ENCODE measurements at places on chromosomes 16 and 17.

DNA sequence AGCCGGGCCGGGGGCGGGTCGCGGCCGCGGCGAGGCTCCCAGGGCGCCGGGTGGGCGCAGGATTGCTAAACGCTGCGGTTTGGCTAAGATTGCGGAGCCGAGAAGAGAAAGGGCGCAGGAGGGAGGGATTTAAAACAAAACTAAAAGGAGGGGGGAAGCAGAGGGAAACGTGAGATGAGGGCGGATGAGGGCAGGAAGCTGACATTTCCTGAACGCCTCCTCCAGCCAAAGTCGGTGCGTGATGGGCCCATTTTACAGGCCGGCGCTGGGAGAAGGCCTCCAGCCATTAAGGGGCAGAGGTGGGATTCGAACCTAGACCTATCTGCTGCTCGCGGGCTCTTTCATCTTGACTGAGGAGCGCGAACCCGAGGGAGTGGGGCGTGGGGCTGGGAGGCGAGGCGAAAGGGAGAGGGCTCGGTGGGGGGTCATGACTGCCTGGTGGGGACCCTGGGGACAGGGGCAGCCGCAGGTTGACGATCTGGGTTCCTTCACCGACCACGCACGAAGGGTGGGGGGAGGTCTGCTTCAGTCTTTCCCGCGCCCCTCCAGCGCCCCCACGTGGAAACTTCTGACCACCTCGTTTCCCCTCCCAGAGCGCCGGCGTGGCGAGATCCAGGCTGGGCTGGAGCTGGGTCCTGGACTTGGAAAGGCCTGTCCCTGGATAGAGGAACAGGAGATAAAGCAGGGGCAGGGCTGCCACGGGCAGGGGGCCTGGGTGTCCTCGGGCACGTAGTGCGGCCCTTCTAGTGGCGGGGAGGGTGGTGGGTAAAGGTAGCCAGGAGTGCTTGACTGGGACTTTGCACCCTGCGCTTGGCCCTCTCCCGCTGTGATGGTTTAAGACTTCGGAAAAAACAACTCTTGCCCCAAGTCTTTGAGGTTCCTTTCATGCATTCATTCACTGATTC lies 3.8 kb upstream of the TAC4 start:
- peak; percentile 55 for DNase-seq

DNA sequence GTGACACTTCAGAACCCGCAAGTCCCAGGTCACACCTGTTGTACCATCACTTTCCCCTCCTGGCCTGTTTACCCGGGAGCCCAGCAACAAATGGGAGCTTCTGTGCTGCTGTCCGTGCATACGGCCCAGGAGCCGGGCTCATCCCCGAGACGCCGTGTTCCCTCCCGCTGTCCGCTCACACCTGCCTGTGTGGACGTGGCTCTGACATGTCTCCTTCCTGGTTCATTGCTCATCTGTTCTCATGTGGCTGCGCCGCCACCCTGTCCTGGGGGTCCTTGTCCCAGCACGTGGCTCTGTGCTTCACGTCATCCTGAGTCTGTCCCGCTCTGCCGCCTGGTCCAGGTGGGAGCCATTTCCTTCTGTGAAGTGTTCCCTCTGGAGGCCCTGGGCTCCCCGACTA lies 37.9 kb downstream of the TBCD start:
- DNase-seq: no peak

DNA sequence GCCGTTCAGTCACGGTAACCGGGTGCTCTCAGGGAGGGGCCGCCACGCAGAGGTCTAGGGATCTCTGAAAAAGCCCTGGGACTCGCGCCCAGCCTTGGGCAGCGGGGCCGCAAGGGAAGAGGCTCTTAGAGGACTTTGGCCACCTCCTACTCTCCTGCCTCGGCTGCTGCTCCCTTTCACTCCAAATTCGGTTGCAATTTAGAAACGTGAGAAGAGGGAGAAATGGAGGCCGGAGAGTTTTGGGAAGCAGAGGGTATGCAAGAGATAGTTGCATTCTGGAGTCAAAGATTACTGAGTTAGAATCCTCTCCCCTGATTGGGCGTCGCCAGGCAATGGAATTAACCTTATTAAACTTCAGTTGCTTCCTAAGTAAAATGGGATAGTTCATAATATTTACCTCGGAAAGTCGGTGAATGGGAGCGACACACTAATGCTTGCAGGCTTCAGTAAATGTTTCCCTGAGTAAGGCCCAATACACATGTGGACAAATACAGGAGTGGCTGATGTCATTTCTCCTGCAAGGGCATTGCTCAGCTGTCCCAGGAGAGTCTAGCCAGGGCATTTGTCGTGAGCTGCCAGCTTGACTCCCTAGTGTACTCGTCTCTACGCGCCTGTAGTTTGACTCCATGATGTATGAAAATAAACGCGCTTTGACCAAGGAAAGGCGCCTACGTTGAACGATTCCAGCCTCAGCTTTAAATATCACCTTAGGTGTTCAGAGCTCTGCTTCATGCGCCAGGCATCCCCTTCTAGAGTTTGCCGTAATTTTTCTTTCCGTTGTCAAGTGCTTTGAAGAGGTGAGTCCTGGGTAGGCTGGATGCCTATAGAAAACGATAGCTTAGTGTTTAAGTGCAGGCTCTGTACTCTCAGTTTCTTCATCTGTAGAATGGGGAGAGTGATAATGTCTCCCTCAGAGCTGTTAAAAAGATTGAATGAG lies 667 bp downstream of the OGFOD1 start:
- DNase-seq: no peak

DNA sequence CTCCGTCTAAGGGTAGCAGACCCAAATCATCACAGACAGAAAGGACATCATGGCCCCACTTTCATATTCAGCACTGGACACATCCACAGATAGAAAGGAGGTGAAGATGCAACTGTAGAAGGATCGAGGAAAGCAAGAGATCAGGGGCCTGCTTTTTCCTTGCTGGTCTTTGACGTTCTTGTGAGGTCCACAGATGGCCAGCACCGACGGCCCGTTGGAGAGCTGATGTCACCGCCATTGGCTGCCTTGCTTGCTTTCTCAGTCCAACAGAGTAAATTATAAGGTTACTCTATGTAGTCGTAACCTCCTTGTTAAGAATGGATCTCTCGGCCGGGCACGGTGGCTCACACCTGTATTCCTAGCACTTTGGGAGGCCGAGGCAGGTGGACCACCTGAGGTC lies 5.1 kb upstream of the RBFOX3 start:
- DNase-seq: no peak

- no peak for DNase-seq
These were observed 1.6 kb downstream of the PYCARD start for GRCh38 chr16:31200821-31201568.

- no peak for DNase-seq
These were observed 2.8 kb upstream of the ABCA8 start for GRCh38 chr17:68957944-68958343.

GRCh38 chr17:66317629-66318028 lies 15.2 kb downstream of the PRKCA start:
- DNase-seq: no peak

DNA sequence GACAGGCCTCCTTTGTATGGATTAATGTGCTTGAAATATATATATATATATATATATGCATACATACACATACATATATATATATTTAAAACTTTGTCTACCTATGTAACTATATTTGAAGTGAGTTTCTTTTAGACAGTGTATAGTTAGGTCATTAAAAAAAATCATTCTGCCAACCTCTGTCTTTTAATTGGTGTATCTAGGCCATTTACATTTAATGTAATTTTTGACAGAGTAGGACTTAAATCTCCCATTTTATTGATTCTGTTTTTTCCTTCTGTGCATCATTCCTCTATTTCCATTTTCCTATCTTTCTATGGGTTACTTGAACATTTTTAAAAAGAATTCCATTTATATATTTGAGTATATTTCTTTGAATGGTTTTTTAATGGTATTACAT lies 125.2 kb downstream of the IRF8 start:
- DNase-seq: no peak

DNA sequence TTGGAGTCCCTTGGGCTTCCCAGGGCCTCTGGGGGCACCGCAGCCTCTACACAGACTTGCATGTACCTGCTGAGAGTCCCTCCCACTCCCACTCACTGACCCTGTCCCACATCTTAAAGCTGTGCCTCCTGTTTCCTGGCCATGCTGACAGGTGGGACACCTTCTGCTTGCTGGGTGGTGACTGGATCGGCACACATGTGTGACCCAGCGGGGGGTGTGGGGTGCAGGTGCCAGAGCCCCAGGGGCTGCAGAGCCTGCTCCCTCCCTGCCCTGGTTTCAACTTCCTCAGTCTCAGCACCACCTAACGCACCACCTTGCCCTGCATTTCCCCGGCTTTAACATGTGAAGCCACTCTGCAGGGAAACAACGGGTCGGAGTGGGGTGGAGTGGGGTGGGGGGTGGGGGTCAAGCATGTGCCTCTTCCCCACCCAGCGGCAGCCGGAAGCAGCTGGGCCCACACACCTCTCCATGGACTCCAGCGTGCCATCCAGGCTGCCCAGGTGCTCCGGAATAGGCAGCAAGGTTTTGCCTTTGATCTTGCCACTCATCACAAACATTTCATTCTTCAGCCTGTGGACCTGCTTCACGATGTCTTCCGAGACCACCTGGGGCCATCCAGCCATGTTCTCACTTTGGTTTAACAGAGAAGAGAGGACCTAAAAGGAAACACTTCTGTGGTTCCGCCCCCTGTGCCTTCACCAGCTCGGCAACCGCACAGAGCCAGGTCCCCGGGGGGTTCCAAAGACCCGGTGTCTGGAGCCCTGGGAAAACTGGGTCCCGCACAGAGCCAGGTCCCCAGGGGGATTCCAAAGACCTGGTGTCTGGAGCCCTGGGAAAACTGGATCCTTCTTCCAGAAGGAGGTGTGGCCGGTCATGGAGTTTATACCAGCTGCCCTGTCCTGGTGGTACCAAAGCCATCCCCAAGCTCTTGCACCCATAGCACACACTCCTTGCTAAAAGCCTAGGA lies 4.7 kb downstream of the DNAH17 start:
- DNase-seq: no peak

DNA sequence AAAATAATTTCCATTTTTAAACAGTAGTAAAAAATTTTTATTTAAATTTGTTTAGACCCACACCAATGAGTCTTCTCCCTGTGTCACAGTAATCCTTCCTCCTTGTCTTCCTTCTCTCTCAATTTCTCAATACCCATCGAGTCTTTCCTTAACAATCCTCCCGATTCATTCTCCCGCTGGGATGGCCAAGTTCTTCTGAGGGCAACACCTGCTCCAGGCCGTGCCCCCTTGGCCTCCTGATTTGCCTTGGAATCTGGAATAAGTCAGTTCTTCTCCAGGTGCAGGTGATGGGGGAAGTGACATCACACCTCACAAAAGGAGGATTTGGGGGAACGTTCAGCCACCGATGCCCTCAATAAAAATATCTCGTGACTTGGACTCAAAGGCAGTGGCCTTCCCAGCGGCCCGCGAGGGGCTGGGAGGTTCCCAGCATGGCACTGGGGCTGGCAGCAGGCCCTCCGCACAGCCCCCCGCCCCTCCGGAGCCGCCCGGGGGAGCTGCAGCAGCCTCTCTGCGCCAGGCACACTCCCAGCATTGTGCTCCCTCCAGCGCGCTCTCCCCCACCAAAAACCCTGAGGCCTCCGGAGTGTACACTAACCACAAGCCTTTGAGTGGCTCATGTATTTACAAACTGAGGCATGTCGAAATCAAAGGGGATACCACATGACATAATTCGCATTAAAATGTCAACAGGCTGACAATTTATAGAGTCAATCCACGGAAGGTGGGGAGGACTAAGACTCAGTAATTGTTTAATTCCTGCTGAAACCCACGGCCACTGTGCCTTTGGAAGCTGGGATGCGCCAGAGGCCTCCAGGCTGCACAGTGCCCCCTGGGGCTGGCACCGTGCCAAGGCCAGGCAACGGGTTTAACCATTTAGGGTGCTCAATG lies 120.5 kb downstream of the ZFHX3 start:
- peak; percentile 88 for DNase-seq

GRCh38 chr16:21685034-21685455 lies 21.3 kb downstream of the OTOA start:
- no peak for DNase-seq

GRCh38 chr17:67223924-67224323 lies 21.1 kb downstream of the HELZ start:
- no peak for DNase-seq

DNA sequence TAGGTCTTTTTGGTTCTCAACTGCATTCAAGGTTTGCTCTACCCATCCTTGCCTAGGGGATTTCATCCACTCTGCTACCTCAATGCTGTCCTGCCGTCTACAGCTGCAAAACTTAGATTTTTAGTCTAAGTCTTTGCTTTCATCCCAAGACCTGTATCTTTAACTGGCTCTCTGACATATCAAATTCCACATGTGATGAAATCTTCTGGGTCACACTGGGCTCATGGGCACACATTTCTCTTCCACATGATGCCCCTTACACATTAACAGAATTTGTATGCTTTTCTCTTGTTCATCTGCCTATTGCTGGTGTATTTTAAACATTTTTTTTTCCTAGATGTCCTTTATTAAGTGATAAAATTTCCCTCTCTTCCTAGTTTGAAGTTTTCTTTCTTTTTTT lies 39.6 kb downstream of the MAF start:
- no peak for DNase-seq

- peak; percentile 73 for DNase-seq
These were observed 4.6 kb downstream of the DHX58 start for GRCh38 chr17:42107597-42108576.

- DNase-seq: no peak
These were observed 2.7 kb upstream of the CDH11 start for GRCh38 chr16:65124596-65124995.

- DNase-seq: no peak
These were observed 1.2 kb upstream of the GPT2 start for GRCh38 chr16:46882940-46883307.

- DNase-seq: no peak
These were observed 54.8 kb downstream of the VAC14 start for GRCh38 chr16:70746040-70746707.

GRCh38 chr16:64459821-64460220 lies 662.0 kb downstream of the CDH11 start:
- no peak for DNase-seq

GRCh38 chr16:15958703-15959348 lies 9.4 kb downstream of the ABCC1 start:
- no peak for DNase-seq

GRCh38 chr17:66750116-66750515 lies 84.8 kb upstream of the CACNG5 start:
- no peak for DNase-seq

GRCh38 chr17:74682028-74682427 lies 30.7 kb downstream of the CD300LF start:
- DNase-seq: peak; percentile 61

DNA sequence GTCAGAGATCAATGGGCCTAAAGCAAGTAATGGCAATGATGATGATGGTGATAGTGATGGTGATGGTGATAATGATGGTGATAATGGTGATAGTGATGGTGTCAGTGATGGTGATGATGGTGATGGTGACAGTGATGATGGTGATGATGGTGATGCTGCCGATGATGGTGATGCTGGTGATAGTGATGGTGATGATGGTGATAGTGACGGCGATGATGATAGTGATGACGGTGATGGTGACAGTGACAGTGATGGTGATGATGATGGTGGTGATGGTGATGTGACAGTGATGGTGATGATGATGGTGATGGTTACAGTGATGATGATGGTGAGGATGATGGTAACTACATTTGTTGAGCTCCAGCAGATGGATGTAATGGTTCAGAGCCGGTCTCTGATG lies 30.8 kb upstream of the OR4D1 start:
- no peak for DNase-seq

- peak; percentile 70 for DNase-seq
These were observed 1.5 kb downstream of the N4BP1 start for GRCh38 chr16:48608452-48608851.
